ENCODE measurements at places on chromosomes 3 and 15. TPM values are rescaled to one million over a fixed set of nuclear protein-coding genes. Genes with fewer than 3 reads are reported as not detected.

The STARD9 gene
- total RNA-seq, result 2.4 TPM

The FRMD4B gene
- total RNA-seq, result 8.5 TPM

The CPEB1 gene
- 0.43 TPM for total RNA-seq

The MORC1 gene
- not detected for total RNA-seq

The SLC28A2 gene
- not detected for total RNA-seq

The RTP4 gene
- total RNA-seq, result 0.40 TPM

The EXD1 gene
- not detected for total RNA-seq

The LRRC31 gene
- total RNA-seq, result 0.14 TPM

All from epithelial cell of proximal tubule (primary cell).